ENCODE measurements at places on chromosomes 11 and 22.

DNA sequence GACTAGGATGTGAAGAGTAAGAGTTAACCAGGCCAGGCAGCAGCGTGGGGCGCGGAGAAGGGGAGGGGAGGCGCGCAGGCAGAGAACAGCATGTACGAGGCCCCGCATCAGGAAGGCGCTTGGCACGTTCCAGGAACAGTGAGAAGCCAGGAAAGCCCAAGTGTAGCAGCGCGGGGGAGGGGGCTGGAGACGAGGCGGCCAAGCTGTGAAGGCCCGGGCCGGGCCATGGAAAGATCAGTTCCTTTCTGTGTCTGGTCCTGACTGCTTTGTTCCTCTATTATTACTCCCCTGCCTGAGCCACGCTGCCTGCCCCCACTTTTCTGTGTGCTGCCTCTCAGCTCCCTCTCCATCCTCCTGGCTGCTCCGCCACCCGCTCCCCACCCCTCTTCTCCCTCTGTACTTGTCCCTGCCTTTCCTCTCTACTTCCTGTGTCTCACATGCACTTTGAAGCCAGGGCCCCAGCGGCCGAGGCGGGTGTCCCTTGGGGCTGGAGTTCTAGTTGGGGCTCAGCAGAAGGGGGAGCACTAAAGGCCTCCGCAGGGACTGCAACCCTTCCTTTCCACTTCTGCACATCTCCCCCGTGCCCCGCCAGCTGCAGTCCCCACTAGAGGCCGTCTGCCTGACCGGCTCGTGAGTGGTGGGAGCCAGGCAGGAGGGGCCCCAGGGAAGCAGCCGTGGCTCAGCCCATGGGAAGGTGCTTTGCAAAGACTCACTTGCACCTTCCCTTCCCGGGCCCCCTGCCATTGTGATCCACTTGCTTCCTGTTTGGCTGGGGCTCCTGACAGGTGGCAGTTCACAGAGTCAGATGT is 63.7 kb downstream of the PRDM11 start:
- DNase-seq: no peak

DNA sequence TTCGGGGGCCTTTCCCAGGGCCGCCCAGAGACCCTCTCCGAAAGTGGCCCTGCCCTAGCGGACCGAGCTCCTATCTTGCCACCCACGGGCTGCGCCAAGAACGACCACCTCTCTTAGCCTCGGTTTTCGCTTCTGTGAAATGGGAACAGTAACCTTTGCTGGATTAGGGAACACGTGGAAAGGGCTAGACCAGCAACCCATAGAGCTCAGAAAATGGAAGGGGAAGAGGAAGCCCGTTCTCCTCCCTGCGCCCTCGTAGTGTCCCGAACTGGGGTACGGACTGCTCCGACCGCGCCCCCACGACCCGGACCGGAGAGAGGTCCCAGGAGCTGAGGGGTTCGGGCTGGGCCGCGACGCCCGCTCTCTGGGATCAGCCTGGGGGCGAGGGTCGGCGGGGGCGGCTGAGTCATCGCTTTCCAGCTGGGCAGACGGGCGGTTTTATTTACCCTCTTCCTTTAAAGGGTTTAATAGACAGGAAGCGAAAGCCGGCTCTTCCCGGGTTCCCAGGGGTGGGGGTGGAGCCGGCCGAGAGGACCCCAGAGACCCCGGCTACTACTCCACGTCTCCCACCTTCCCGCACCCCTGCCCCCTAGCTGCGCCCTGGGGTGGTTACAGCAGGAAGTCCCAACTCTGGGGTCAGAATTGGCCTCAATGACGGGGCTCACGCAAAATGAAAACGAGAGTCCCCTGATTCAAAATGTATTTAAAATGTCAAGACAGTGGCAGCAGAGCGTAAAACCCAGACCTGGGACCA is 907 bp upstream of the PHLDA2 start:
- DNase-seq: no peak

DNA sequence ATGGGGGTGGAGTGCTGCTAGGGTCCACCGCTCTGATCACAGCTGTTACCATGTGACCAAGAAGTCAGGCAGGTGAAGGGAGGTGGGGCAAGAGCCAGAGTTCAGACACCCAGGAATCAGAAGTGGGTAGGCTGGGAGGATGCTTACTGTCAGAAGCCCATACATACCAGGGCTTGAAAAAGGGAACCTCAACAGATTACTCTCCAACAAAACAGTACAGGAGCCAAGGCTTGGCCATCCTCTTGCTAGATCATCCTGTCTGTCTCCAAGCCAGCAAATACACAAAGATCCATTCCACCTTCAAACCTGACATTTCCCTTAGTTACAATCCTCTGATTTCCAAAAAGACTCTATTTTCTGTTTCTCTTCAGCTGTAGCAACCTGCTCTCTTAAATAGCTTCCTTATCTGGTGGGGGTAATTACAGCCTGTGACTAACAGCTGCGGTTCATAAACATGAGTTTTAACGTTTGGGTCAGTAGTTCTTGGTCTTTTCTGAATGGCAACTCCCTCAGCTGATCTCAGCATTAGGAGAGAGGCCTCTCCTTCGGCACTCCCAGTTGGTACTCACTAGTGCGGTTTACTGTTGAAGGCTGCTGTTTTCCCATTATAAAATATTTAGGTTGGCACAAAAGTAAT is 31.1 kb upstream of the WT1 start:
- no peak for DNase-seq

DNA sequence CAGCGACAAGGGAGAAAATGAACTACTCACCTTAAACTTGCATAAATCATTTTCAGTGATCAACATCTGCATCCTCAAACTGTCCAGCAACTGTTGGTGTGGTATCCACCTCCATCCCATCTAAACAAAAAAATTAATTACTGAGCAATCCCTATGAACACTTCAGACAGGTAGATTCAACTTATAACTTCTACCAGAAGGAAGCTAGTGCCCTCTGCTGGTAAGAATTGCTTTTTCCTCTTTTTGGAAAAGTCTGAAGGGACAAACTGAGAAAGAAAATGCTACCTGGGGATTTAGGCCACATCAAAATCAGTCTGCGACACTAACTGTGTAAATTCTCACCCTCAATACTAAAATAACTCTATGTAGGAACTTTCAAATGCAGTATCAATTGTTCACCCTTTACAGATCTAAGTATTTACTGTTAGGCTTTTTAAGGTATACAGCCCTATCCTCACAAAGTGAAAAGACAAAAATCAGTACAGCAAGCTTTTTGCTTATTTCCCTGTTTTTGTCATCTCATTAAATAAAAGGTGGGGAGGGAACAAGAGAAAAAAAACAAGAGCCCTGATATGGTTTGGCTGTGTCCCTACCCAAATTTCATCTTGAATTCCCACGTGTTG is 17.9 kb downstream of the CLNS1A start:
- no peak for DNase-seq

- no peak for DNase-seq
These were observed 19.3 kb downstream of the SYN3 start for GRCh38 chr22:33038836-33039235.

Measured in pulmonary artery endothelial cell (primary cell).